ENCODE measurements at places on chromosomes 11 and 22.

DNA sequence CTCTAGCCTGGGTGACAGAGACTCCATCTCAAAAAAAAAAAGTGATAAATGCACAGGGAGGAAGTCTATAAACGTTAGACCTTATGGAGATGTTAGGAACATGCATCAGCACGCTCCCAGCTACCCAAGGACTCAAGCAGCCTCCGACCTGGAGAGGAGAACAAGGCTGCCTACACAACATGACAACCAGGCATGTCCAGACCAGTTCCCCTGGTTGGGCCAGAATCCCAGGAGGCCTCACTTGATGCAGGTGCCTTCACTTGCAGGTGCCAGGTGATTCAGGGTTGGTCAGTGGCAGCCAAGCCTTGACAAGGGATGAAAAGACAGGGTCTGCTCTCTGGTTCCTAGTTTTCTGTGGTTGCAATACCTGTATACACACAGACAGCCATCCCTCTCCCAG lies 5.9 kb downstream of the RANGAP1 start:
- peak; percentile 18 for DNase-seq

GRCh38 chr22:49037701-49038245 lies 789.9 kb downstream of the BRD1 start:
- DNase-seq, result no peak

GRCh38 chr11:68976095-68976494 lies 4.7 kb downstream of the MRGPRD start:
- DNase-seq, result no peak

GRCh38 chr22:50437511-50438304 lies 37.1 kb downstream of the SBF1 start:
- no peak for DNase-seq

DNA sequence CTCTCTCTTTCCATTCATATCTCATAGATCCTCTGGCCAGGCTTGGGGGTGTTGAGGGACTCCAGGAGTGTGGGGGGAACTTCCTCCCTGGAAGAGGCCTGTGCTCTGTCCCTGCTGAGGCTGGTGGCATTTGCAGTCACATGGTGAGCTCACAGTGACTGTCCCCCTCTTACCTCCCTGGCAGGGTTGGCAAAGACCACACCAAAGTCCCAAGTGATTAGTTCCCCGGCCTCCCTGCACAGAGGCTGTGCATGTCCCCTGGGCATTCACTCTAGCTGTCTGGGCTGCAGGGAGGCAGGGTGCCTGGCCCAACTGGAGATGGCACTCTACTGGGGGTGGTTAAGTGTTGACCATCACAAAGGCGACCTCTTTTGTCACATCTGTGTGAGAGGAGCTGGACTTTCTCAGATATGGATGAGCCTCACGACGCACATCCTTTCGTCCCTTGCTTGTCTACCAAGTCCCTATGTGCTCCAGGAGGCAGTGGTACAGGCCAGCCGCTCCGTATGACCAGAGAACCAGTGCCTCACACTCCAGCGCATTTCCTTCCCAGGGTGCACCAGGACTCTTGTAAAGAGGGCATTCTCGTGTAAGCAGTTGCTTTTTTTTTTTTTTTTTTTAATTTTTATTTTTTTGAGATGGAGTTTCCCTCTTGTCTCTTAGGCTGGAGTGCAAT lies 8.8 kb downstream of the TANGO2 start:
- no peak for DNase-seq

GRCh38 chr11:86446163-86446923 lies 71.7 kb downstream of the CCDC81 start:
- no peak for DNase-seq

DNA sequence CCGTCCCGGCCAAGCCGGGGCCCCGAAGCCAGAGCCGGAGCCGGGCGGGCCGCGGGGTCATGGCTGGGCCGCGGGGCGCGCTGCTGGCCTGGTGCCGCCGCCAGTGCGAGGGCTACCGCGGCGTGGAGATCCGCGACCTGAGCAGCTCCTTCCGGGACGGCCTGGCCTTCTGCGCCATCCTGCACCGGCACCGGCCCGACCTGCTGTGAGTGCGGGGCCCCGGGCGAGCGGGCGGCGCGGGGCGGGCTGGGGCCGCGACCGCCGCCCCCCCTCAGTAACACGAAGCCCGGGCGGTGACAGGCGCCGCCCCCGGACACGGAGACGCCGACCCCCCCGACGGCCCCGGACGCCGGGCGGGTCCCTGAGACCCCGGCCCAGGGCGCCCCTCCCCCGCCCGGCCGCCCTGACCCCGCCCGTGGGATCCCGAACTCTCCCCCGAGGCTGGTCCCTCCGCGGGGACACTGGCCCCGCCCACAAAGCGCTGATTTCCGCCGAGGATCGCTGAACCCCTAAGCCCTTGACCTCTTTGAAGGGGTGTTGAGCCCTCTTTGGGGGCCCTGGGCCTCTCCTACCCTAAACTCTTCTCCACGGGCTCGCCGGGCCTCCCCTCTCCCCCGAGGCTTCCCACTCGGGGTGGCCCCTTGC lies 389 bp downstream of the MICALL1 start:
- DNase-seq, result no peak

DNA sequence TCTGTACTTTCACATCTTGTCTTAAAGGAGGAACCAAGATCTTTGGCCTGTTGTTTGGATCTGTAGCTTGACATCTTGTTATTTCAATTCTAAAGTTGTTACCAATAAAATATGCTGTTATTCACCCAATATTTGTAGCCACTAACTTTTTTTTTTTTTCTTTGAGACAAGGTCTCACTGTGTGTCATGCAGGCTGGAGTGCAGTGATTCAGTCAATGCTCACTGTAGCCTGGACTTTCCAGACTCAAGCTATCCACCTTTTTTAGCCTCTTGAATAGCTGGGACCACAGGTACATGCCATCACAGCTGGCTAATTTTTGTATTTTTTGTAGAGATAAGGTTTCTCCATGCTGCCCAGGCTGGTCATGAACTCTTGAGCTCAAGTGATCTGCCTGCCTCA lies 769.4 kb downstream of the DLG2 start:
- no peak for DNase-seq

DNA sequence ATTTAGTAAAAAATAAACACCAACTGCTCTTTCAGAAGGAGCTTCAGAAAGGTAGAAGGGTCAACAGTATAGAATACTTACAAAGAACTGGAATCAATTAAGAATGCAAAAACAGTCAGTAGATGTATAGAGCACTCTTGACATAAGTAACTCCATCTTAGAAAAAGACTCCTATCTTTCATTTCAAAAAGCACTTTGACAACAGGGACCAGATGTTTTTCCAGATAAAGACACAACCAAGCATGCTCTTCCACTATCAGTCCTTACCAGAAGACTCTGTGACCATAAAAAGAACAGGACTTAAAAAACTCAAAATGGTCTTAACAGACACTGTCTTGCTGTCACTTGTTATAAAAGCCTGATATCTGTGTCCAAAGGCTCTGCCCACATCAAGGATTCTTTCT lies 5.2 kb downstream of the SLC25A17 start:
- DNase-seq, result no peak

DNA sequence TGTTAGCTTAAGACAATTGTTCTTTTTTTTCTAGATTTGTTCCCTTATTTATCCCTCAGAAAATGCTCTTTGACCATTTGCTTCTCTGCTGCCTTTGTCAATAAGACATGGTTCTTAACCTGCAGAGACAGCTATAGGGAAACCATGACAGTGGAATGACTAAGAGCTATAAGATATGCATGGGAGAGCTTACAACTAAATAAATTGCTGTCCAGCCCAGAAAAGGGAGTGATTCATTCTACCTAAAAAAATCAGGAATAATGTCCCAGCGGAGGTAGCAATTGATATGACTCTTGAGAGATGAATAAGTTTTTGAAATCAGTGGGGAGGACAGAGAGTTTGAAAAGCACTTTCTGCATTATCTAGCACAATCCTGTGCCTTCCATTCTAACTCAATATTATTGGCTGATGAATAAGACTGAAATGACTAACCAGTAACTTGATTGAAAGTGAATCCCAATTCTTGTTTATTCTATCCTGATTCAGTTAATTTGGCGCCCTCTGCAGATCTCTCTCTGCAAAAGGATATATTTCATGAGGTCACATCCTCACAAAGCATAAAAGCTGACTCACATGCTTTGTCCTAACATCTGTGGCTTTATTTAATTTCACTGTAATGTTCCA lies 680.5 kb upstream of the API5 start:
- peak; percentile 23 for DNase-seq

- no peak for DNase-seq
These were observed 1.2 kb downstream of the TRABD start for GRCh38 chr22:50186761-50187523.

GRCh38 chr11:35619855-35620640 lies 1.8 kb downstream of the FJX1 start:
- peak; percentile 48 for DNase-seq

- DNase-seq, result no peak
These were observed 387.6 kb upstream of the DDI1 start for GRCh38 chr11:103648670-103649400.

GRCh38 chr11:102539567-102539966 lies 9.0 kb upstream of the MMP7 start:
- no peak for DNase-seq

DNA sequence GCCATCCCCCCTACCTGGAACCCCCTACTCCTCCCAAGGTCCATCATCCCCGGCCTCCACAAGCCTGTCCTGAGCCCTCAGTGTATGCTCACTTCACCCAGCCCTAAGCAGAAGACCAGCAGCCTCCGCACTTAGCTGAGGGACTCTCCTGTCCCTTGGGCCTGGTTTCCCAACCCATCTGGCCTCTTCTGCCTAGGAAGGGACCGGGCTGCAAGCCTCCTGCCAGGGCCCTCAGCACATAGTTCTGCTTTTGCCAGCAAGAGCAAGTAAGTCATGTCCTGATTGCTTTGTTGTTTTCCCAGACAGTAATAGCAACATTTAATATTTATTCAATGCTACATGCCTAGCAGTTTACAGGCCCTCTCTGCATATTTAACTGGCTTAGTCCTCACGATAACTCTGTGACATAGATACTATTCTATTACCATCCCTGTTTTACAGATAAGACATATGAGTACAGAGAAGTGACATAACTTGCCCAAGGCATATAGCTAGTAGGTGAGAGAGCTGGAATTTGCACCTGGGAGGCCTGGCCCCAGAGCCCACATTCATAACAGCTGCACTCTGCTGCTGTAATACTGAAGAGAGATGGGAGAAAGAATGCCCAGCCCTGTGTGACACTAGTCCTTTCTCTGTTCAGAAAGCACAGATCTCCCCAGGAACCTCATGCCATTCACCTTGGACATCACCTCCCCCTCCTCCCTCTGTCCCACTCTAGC lies 139.2 kb downstream of the PARVA start:
- no peak for DNase-seq

GRCh38 chr11:102414559-102414958 lies 38.0 kb downstream of the TMEM123 start:
- DNase-seq, result no peak

- no peak for DNase-seq
These were observed 25.5 kb upstream of the MALAT1 start for GRCh38 chr11:65473278-65473860.

DNA sequence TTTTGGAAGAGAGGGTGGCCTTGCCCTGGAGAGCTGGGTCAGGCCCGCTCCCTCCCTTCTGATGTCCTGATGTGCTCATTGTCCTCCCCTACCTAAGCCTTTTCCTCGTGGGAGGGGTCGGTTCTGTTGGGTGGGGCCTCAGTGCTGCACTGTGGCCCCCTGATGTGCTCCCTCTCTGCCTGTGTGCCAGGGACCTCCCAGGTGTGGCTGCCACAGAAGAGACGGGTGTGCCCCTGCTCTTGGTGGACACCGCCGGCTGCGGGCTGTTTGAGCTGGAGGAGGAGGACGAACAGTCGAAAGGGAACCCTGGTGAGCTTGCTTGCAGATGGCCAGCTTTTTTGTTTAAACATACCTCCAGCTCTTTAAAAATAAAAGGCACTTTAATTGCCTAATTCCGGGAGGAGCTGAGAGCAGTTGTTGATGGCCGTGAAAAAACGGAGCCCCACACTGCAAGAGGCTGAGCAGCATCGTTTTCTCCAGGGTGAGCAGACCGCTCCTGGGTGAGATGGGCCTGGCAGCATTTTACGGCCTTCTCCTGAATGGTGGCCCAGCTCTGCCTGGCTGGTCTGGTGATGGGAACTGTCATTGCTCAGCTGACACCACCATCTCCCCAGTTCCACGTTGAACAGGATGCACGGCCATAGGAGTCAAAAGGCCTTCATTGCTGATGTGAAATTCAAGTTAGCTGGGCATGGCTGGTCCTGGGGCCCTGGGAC lies 30.1 kb downstream of the IGHMBP2 start:
- DNase-seq, result no peak
